ENCODE measurements at places on chromosomes 3 and 15. TPM values are rescaled to one million over a fixed set of nuclear protein-coding genes. Genes with fewer than 3 reads are reported as not detected.

The LRRC15 gene
- 0.08 TPM for total RNA-seq

DNA sequence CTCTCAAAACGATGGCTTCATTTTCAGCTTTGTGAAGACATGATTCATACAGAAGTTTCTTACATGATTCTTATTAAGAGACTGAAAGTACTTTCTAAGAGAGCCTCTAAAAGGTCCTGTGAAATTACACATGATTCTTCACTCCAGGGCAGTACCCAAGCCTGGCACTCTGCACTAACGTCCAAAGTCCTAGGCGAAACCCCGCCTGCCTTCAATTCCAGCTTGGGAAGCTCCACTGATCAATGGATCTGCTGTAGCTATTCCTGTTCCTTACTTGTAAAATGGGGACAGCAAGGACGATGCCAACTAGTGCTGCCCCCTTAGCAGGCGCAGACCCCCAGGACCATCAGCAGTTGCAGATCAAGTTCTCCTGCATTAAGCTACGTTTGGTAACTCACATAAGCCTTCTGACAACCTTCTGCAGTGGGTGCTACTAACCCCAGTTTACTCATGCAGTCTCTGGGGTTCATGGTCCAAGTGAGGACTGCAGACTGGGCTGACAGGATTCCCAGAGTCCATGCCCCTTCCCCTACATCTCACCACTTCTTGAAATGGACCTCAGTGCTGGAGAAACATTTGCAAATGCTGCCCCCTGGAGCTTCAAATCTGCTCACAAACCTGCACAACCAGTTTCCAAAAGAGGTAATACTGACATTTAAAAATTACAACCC lies 10.6 kb downstream of the CHCHD4 start:
- H3K4me3 ChIP-seq = no peak overlapping the region
- H3K27ac ChIP-seq = no peak overlapping the region
- DNase-seq = no peak
- no peaks in the 10 kb centered on the region for H3K27me3 ChIP-seq

GRCh38 chr3:167350245-167350862 lies 29.7 kb downstream of the ZBBX start:
- no peak overlapping the region for H3K4me3 ChIP-seq
- no peaks in the 10 kb centered on the region for H3K27me3 ChIP-seq
- H3K4me1 ChIP-seq = no peaks in the 10 kb centered on the region
- no peak overlapping the region for H3K27ac ChIP-seq
- H3K36me3 ChIP-seq = no peaks in the 10 kb centered on the region

- no peak for DNase-seq
- H3K27ac ChIP-seq = no peak overlapping the region
- no peaks in the 10 kb centered on the region for H3K4me1 ChIP-seq
- H3K27me3 ChIP-seq = no peaks in the 10 kb centered on the region
Measured at GRCh38 chr3:71369701-71370391, 213.7 kb downstream of the FOXP1 start.

GRCh38 chr3:160400702-160401150 lies 1.3 kb downstream of the SMC4 start:
- H3K4me3 ChIP-seq = peak overlapping the region; percentile 89
- peak overlapping the region; percentile 98 for H3K27ac ChIP-seq
- H3K36me3 ChIP-seq = peaks cover 52% of the 10 kb centered on the region
- no peaks in the 10 kb centered on the region for H3K27me3 ChIP-seq

- no peaks in the 10 kb centered on the region for H3K27me3 ChIP-seq
- peaks cover 18% of the 10 kb centered on the region for H3K36me3 ChIP-seq
- no peaks in the 10 kb centered on the region for H3K4me1 ChIP-seq
Measured at GRCh38 chr15:101692801-101693598, 31.3 kb downstream of the TARS3 start.

The CACNA1D gene
- total RNA-seq = not detected

The NUP210 gene
- total RNA-seq = 0.10 TPM

All from SJCRH30 (cell line).